Activated effector memory CD4-positive, alpha-beta T cell treated with anti-CD3 and anti-CD28 coated beads, Interleukin-2, amount 50 U/mL, for 16 hours (primary cell): ENCODE measurements at places on chromosomes 7 and 10.

- no peak for DNase-seq
Measured at GRCh38 chr7:41992881-41993867, 243.8 kb downstream of the GLI3 start.

- no peak for DNase-seq
Measured at GRCh38 chr10:27601503-27601902, 97.4 kb downstream of the RAB18 start.

DNA sequence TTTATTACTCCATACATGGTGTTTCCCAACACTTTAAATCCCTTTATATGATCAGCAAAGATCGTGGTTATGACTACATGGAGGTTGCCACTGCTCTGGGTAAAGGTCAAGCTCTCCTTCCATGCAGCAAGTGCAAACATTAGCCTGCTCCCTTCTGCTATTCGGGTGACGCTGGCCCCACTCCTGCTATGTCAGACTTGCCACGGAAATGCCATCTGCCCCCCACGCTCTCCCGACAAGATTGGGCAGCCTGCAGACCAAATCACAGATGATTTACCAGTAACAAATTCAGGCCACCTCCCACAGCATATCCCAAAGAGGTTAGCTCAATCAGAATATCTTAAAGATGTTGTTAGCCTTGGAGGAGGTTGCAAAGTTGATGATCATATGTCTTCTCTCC lies 77.8 kb upstream of the MGMT start:
- DNase-seq = no peak

GRCh38 chr10:79446758-79447084 lies 1.3 kb upstream of the ZCCHC24 start:
- DNase-seq = no peak

- no peak for DNase-seq
Measured at GRCh38 chr10:35639728-35640401, 2.2 kb downstream of the FZD8 start.

GRCh38 chr7:99943641-99944496 lies 14.4 kb upstream of the GJC3 start:
- no peak for DNase-seq
